ENCODE measurements at places on chromosomes 5 and 9. TPM values are rescaled to one million over a fixed set of nuclear protein-coding genes. Genes with fewer than 3 reads are reported as not detected.

- DNase-seq: peak; percentile 87
Observed at GRCh38 chr5:180809403-180810209, 7.0 kb upstream of the MGAT1 start.

DNA sequence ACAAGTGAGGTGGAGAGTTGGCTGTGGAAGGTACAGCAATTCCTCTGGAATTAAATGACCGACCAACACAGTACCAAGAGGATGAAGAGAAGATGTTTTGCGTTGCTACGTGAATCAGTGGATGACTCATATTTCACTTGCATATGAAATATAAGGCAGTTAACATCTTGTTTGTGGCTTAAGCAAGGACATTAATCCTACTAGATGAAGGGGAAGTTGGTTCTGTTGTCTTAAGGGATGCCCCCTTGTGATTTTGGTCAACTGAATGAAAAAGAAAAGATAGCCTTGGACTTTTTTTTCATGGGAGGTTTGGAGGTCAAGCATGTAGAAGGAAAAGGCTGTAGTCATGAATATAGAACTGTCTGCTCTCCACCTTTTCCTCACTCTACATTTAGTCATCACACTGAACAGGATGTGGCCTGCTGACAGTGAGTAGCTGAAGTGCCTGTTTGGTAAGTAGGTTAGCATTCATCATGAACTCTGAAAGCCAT lies 33.9 kb downstream of the VLDLR start:
- no peak for DNase-seq

- no peak for DNase-seq
Observed at GRCh38 chr5:103114440-103114839, 5.5 kb downstream of the GIN1 start.

DNA sequence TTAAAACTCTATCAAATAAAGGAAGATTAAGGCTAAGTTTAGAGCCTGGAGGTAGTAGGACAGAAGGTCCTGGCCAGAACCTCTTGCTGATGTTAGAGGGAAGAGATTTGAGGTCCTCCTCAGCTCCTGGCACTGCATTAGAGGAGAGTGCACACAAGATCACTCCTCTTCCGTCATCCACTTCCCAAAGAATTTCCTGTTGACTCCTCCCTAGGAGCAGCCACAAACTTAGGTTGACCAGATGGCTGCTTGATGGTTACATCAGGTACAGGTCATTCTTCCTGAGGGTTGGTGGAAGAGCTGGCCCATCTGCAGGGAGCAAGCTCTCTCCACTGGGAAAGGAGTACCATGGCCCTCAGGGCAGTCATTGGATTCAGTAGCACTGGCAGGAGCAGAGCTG lies 93.9 kb upstream of the IL33 start:
- DNase-seq: no peak

DNA sequence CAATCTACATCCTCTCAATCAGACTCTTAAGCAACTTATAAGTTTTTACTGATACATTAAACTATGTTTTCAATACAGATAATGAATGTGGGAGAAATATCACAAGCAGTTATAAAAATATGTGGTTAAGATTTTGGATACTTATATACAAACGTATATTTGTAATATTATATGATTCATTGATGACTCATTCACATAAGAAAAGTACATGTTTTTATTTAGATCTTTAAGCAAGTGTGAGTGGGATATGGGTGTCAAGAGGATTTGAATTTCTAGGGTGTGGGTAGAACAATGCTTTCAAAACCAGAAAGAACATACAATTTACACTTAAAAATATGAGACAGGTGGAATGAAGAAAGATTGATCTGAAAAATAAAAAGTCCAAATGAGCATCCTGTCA lies 36.1 kb upstream of the ISL1 start:
- DNase-seq: no peak

GRCh38 chr5:150263801-150264621 lies 25.6 kb downstream of the CAMK2A start:
- DNase-seq: peak; percentile 63

DNA sequence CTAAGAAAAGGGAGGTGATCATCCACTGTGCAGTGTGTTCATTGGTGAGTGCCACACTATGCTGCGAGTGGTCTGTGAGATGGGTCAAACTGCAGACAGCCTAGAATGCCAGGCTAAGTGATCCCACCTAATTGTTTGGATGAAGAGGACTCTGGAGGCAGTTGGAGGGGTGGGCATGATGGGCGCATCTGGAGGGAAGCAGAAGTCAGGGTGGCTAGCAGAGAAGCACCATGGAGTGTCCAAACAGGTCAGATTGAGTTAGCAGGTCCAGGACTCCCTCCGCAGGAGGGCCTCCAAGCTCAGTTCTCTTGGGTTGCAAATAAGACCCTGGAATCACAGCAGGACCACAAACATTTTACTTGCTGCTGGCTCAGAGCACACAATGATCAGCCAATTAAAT lies 19.9 kb upstream of the ANGPTL2 start:
- peak; percentile 10 for DNase-seq

Gene PCDHB15
- total RNA-seq: 10.2 TPM

Gene MCC
- 50.5 TPM for total RNA-seq

Gene GDF9
- total RNA-seq: not detected

Gene WWC1
- total RNA-seq: not detected

Gene EMB
- total RNA-seq: 10.4 TPM

Gene UHRF2
- total RNA-seq: 71.8 TPM
